ENCODE measurements at places on chromosomes 1 and 21.

GRCh38 chr1:73576083-73576482 is 621.9 kb downstream of the LRRIQ3 start:
- no peak for DNase-seq

DNA sequence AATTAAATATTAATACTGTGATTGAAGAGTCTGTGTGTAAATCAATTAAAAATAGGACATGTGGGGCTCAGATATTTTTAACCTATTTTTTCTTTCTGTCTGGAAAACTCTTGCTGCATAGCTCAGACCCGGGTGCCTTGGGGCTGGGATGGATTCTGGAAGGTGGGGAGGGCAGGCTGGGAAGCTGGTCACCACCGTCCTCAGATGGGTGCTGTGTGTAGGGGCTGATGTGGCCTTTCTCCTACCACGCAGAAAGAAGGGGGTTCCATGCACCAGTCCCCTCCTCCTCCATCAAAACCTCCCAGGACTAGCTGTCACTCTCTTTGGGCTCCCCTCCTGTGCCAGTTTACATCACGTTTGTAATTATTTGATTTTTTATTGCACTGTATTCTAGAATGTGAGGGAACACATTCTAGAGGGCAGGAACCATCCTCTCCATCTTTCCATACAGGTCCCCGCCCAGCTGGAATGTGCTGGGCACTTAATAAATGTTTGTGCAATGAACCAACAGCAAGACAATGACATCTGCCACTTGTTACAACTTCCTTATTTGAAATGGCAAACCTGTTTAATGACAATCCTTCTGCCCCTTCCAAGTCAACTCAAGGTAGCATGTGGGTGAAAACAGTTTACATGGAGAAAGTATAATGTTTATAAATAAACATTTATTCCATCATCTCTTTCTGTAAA is 104.3 kb downstream of the EDEM3 start:
- no peak for DNase-seq

DNA sequence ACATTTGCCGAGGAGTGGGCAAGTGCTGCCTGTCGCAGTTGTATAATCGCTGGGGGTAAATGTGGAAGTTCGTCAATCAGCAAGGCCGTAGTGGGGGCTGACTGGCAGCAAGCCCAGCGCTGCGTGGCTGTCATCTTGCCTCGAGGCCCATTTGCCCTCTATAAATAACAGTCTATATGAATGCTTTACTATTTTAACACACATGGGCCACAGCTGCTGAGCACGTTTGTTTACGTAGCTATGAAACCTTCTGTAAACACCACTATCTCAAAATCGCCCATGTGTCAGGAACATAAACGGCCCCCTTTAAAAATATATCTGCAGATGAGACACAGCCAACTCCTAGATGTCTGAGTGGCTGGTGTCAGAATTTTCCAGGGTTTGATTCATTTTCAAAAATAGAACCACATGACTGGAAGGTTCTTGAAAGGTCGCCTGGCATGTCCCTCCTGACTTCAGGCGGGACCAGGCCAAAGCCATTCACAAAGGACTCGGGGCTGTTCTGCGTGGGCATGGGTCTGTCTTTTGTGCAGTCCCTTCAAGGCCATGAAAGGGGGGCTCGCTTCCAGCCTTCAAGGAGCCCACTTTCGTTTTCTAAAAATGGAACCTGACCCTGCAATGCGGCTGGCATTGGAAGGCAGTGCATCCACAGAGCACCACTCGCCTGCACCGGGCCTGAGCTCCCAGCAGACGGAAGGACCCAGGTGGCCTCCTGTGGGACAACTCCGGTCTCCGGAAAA is 205.5 kb downstream of the KCNJ6 start:
- no peak for DNase-seq

- DNase-seq: no peak
Observed at GRCh38 chr1:188355847-188356246, 1527.1 kb downstream of the PLA2G4A start.

GRCh38 chr1:173392895-173393658 is 84.1 kb upstream of the PRDX6 start:
- DNase-seq: no peak

GRCh38 chr1:95169548-95169947 is 52.4 kb downstream of the TLCD4 start:
- DNase-seq: no peak

- no peak for DNase-seq
Observed at GRCh38 chr1:4084048-4084431, 184.0 kb upstream of the C1orf174 start.

DNA sequence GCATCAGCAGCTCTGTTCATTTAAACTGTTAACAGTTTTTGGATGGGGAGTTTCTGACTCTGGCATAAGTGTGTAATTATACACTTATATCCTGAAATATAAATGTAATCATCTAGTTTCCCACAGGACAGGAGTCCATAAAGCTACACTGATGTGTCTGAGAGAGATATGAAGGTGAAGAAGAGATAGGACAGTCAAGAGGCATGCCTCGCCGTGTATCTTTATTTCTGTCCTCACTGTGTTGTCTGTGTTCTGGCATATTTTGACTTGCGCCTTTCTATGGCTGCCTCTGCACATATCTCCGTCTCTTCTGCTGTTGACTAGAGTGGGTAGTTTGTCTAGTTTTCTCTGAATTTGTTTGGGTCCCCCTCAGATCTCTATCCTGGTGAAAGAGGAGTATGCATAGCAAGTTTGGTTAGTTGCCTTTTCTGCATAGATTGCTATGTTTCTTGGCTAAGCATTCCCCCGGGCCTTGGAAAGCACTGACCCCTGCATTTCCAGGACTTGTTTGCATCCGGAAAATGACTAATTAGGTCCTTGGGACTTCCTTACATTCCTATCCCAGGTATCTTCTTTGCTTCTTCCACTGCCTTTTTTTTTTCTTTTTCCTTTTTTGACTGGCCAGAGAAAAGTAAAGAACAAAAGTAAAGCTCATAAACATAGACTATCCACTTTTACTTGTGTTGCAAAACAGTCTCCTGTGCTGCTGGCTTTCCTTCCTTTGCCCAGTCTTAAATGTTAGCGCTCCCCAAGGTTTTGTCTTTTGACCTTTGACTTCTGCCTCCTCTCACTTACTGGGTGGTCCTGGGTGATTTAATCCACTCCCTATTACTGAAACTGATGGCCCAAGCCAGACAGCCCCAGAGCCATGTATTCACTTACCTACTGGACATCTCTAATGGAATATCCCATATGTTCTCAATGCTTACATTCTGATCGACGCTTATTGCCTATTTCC is 27.6 kb upstream of the CNN3 start:
- DNase-seq: no peak

- DNase-seq: no peak
Observed at GRCh38 chr1:178243119-178243518, 149.2 kb downstream of the RASAL2 start.

DNA sequence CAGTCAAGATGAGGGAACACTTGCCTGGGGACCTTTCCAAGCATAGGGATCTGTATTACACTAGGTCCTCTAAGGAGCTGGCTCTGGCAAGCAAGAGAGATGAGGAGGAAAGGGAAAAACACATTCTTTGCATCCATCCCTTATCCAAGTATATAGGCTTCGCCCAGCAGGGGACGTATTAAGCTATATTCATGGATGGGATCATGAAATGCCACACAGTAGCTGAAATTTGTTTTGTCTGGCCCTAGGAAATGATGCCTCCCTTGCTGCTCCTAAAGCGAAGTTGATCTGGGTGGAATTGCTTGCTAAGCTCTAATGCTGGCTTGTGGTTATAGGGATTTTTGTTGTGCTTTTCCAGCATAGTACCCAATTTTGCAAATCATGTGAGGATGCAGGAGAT is 32.1 kb downstream of the CENPF start:
- DNase-seq: no peak

DNA sequence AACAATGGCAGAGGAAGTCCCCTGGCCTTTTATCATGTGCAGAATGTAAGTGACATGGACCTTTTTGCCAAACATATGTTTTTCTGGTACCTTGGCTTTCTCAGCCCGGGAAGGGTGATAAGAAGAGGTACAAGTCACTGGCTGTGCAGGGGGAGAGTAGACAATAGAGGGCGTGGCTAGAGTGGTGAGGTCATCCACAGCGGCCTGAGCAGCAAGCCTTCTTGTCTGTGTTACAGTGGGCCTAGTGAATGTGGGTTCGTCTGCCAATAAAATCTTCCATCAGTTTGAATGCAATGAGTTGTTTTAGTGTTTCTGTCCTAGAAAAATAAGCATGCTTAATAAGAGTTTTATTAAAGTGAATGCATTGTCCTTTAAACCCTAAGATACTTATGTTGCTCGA is 59.0 kb upstream of the PGD start:
- DNase-seq: no peak

- no peak for DNase-seq
Observed at GRCh38 chr1:191483988-191484387, 674.3 kb upstream of the RGS18 start.

DNA sequence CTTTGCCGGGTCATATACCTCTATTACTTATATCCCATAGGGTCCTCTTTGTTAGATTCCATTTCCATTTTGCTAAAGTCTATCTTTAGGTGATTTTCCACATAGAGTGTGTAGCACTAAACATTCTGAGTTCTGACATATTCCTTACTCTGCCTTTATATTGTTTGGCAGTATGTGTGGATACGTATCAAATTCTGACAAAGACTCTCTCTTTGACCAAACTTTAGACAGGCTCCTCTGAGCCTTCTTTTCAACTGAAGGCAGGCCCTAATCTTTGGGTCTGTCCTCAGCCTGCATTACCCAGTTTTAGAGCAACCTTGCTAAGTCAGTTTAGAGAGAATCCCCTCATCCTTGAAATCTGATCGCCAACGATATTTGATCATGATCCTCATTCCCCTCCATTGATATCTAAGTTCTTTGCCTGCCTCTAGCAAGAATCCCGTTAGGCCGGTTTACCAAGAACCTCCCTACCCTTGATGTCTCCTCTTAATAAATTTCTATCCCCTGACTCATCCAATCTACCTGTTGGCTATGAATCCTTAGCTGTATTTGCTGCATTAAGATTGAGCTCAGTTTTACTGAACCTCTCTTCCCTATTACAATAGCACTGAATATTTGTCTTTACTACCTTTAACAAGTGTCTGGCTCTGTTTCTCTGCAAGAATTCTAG is 10.4 kb upstream of the PPT1 start:
- DNase-seq: no peak

DNA sequence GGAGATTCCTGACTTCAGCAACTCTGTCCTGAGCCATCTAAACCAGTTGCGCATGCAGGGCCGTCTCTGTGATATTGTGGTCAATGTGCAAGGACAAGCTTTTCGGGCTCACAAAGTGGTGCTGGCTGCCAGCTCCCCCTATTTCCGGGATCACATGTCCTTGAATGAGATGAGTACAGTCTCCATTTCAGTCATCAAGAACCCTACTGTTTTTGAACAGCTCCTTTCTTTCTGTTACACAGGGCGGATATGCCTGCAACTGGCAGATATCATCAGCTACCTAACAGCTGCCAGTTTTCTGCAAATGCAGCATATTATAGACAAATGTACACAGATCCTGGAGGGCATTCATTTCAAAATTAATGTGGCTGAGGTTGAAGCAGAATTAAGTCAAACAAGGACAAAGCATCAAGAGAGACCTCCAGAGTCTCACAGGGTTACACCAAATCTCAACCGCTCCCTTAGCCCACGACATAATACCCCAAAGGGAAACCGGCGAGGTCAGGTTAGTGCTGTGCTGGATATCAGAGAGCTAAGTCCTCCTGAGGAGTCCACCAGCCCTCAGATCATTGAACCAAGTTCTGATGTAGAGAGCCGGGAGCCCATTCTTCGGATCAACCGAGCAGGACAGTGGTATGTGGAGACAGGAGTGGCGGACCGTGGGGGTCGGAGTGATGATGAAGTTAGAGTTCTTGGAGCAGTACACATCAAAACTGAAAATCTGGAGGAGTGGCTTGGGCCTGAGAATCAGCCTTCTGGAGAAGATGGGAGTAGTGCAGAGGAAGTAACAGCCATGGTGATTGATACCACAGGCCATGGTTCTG is 2.3 kb downstream of the ZBTB37 start:
- DNase-seq: no peak

DNA sequence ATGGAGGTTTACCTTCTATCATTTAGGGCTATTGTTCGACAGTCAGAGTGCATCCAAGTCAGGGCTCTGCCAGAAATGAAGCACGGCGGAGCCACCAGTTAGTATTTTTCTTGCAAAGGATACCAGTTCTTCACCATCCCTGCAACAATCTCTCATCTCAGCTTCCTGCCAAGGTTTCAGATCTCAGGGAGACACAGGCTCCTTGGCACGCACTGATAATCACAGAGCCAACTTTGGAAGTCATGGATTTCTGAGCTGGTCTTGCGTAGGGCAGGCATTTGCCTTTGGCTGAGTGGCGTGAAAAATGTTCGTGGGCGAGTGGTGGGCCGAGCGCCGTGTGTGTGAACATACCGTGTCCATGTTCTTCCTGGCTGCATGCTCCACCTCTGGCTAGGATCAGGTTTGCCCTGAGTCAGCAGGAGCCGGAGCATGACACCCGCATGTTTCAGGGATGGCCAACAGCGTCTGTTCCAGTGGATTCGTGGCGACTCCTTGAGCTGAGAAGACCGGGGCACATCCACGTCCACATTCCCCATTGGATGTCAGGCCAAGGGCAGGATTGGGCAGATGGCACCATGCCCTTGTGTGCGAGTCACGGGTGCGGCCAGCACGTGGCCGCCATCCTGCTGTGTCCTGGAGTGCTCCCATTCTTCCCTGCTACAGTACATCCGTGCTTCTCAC is 118.5 kb upstream of the C1orf174 start:
- no peak for DNase-seq

DNA sequence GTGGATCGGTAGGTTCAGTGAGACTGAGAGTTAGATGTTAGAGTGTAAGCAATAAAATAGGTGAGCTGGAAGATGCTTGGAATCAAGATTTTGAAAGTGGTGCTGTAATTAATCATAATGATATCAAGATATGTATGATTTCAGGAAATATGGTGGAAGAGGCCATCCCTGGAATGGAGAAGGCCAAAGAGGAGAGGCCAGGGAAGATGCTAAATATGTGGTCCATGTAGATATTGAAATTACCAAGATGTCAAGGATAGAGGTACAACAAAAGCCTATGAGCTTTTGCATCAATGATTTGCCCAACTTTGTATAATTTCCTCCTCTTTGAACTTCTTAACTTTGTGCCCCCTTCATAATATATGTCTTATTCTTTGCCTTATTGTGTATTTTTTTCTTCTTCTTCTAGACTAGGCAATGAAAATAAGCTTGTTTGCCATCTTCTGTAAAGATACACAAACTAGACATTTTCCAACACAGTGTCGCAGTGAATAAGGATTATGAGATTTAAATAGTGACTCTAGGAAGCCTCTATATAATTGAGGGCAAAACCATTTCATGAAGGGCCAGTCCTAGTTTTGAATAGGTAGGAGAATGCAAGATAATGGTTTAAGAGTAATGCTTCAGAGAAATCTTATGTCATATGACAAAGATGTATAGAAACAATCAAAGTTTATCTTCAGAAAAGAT is 8.9 kb downstream of the PTGS2 start:
- no peak for DNase-seq

- no peak for DNase-seq
Observed at GRCh38 chr1:84361796-84362195, 36.5 kb upstream of the DNASE2B start.
